ENCODE measurements at places on chromosomes 6 and 20.

GRCh38 chr6:13360671-13361540 is 32.6 kb upstream of the TBC1D7 start:
- no peak for DNase-seq

- no peak for DNase-seq
Observed at GRCh38 chr6:43932259-43933147, 162.5 kb downstream of the VEGFA start.

DNA sequence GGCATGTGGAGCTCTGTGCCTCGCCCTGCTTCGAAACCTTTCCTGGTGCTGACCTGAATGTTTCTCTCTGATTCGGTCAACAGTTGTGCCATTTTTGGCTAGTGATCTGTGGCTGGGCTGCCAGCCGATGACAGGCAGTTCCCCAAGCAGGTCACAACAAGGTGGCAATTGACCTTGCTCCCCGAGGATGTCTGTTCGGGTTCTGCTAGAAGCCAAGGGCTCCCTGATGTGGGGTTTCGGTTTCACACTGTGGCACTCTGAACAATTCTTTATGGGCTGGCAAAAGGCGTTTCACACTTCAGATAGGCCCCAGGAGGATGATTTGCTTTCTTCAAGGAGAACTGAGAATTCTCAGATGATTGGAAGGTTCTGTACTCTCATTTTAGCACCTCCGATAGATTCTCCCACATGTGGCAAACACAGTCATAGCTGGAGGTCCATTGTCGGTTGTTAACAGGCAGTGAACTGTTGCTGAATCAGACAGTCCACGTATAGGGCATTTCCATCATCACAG is 135.6 kb downstream of the SLC24A3 start:
- no peak for DNase-seq

- DNase-seq, result no peak
Observed at GRCh38 chr6:79598012-79598411, 33.1 kb upstream of the SH3BGRL2 start.

GRCh38 chr6:387293-387741 is 4.2 kb upstream of the IRF4 start:
- DNase-seq, result no peak
